ENCODE measurements at places on chromosomes 3 and 15.

DNA sequence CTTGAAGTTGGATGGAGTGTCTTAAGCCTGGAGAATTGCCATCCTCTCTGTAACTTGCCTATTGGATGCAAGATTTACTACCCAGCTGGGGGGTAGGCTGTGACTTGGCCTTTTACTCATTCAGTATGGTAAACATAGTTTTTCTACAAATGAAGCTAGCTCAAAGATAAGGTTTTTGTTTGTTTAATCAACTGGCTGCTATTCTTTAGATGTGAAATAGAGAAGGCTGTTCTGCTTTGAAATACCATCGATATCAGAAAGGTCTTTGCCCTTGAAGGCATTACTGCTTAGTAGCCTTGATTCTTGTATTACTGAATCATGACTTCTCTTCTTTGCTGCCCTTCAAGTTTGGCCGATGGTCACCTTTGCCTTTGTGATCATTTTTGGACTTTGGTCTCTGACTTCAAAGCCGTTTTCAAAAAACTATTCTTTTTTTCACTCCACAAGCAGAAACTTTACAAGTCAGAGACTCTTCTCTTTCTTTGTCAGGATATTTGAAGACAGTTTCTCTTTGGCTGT, 83.1 kb downstream of the GAP43 start:
- DNase-seq = no peak

DNA sequence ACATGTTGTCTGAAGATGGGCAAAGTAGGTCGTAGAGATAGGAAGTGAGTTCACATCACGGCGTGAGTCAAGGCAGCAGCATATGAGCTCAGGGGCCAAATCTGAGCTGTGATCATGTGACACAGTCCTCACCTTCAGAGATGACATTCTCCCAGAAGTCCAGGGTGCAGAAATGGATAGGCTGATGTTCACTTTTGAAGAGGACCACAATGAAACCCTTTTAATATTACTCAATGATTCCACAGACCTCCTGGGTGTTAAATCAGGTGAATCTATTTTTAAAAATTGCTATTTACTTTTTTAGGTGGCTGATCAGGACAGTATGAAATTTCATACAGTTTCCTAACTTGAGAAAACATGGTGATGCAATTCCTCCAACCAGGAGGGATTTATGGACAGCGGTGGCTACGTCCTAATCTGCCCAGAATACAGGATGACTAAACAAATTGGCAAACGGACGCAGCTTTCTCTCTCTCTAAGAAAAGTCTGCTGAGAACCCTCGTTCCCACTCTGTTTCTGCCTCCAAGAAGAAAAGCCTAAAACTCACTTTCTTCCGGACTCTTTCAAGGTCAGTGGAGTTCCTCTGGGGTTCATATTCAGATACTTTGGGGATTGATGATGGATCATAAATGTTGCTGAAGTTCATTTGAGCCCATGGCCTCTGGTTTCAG, 34.4 kb downstream of the B3GNT5 start:
- peak; percentile 90 for DNase-seq

DNA sequence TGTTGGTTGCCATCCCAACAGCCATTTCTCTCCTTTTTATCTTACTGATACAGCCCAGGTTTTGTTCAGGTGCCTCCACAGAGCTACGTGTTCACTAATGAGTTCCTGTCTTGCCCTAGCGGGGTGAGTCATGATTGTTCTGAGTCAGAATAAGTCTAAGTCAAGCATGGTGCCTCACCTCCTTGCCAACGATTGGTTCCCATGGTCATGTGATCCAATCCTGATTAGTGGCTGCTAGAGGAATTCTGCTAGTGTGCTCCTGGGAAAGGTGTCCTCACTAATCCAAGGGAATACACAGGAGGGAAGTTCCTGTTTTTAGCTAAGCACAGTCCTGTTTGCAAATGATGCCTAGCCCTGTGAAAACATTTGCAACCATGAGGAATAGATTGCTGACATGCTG, 99.8 kb downstream of the NSUN3 start:
- peak; percentile 66 for DNase-seq

GRCh38 chr3:43733459-43734384, 43.0 kb downstream of the ABHD5 start:
- peak; percentile 74 for DNase-seq

GRCh38 chr3:59446775-59447465, 397.1 kb upstream of the CFAP20DC start:
- DNase-seq = no peak

DNA sequence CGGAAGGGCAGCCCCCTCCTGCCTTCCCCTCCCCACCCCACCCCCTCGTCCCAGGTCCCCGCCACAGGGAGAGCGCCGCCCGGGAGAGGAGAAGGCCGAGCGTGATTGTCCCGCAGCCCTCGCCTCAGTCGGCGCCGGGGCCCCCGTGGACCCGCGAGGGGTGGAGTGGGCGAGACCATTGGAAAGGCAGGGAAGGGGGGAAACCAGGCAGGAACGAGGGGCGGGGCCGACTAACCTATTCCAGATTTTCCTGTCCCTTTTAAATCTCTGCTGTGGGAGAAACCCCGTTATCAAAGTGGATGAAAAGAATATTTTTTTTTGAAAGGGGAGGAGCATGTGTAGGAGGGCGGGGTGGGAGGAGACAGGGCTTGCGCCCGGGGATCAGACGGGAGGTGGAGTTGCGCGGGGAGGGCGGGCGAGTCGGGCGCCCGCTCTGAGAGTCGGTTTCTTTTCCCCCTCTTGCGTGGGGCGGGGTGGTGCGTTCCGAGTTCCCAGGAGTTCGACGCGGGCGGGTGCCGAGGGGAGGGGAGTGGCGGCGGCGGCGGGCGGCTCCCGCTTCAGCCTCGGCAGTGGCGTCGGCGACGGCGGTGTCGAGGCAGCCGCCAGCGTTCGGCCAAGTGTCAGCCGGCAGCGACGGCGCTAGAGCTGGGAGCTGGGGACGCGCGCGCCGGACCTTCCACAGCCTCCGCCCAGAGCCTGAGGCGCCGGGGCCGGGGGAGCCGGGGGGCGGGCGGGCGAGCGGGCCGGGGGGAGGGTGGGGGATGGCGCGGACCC, at the start of gene NECTIN3:
NECTIN3 (plus strand) TSS at position 560 of the 774 bp plus-strand sequence; CDS start at position 762, 202 bp downstream.
- DNase-seq = peak; percentile 99

All from HCEC 1CT (cell line).